ENCODE measurements at places on chromosomes 7 and 10.

DNA sequence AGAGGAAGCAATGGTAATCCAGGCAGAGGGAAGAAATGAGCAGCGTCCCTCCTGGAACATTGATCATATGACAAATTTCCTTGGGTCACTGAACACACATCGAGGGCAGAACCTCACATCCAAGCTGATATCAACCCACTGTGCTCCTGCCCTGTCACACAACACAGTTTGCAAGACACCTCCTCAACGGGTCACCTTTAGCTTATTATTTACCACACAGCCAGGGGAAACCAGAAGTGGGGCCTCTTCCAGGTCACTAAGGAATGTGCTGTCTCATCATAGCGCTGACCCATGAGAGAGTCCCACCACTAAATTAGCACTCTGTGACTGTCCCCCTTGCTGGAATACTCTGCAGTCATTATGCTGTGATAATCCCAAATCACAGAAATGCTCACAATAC lies 69.7 kb upstream of the PPP1R3C start:
- DNase-seq: no peak

- no peak for DNase-seq
Measured at GRCh38 chr7:22885797-22886261, 63.2 kb upstream of the TOMM7 start.

DNA sequence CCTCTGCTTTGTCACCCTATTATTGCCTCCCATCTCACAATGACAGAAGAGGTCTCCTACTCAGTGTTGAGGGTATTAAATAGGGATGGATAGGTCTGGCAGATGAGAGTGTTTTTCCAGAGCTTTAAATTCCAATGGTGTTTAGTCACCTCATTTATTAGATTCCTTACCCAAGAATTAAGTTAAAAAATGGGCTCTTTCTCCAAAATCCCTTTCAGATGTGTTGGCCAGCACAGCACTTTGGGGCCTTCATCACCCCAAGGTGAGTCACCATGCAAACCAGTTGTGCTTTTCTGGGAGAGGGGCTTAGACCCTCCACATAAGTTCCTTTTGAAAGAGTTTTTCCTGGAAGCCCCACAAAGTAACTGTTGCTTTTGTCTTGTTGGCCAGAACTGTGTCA lies 78.4 kb downstream of the CYP26A1 start:
- DNase-seq: no peak

DNA sequence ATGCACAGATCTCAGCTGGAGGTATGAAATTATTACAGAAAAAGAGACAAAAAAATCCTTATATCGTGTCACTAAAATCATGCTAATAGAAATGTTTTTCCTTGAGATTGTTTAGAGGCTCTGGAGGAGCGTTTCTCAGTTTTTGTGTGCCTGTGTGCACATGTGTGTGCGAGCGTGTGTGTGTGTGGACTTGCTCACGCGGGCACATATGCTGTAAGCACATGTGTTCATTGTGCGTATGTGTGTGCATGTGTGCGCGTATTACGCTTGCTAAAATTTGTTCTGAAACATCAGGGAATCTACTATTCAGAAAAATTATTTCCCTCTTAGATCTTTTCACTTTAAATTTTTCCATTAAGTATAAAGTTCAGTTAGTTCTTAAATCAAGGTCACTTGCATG lies 1111.2 kb downstream of the NRG3 start:
- DNase-seq: no peak

DNA sequence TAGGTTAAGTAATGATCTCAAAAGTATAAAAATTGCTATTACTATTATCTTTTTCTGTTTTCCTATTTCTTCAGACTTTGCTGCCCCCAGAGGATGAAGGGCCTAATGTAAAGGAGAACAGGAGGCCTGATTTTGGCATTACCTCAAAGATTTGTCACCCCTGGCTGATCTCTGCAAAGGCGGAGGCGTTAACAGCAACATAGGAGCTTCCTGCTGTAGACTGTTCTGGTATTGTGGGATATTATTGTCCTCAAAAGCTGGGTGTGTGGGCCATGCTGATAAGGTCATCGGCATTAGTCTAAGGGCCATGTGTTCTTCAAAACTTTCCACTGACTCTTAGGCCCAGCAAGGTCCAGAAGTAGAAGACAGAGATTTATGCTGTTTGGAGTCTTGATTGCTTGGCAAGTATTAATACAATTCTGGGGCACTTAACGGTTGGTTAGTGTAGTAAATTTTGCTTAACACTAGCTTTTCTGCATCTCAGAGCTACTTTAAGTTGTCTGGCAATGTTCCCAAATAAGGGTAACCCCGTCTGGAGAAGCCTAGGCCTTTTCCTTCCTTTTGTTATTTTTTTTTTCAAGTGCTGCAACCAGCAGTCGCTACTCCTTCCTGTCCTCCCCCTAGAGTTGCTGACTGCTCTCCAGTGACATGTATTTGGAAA lies 14.0 kb upstream of the ENTPD1 start:
- no peak for DNase-seq

- no peak for DNase-seq
Measured at GRCh38 chr10:45461034-45461433, 87.0 kb downstream of the ALOX5 start.

- no peak for DNase-seq
Measured at GRCh38 chr7:141189231-141189630, 115.4 kb downstream of the TMEM178B start.

DNA sequence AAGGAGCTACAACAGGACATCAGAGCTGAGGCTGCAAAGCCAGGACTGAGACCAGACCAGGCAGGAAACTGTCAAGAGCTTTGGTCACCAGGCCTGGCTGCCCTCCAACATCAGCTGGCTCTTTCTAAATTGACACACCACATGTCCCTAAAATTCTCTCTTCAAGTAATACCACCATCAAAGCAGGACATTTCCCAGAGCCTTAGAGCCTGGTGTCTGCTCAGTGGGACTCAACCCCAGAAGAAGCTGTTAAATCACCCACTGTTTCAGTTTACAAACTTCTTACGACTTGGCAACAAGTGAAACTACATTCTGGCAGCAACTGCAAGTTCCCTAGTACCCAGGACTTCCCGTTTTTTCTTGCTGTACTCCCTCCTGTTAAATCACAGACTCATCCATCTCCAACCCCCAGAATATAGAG lies 3.8 kb upstream of the IL6 start:
- no peak for DNase-seq

- no peak for DNase-seq
Measured at GRCh38 chr7:28442540-28443420, 30.5 kb downstream of the CREB5 start.

- no peak for DNase-seq
Measured at GRCh38 chr7:16691241-16691640, 45.3 kb downstream of the BZW2 start.

DNA sequence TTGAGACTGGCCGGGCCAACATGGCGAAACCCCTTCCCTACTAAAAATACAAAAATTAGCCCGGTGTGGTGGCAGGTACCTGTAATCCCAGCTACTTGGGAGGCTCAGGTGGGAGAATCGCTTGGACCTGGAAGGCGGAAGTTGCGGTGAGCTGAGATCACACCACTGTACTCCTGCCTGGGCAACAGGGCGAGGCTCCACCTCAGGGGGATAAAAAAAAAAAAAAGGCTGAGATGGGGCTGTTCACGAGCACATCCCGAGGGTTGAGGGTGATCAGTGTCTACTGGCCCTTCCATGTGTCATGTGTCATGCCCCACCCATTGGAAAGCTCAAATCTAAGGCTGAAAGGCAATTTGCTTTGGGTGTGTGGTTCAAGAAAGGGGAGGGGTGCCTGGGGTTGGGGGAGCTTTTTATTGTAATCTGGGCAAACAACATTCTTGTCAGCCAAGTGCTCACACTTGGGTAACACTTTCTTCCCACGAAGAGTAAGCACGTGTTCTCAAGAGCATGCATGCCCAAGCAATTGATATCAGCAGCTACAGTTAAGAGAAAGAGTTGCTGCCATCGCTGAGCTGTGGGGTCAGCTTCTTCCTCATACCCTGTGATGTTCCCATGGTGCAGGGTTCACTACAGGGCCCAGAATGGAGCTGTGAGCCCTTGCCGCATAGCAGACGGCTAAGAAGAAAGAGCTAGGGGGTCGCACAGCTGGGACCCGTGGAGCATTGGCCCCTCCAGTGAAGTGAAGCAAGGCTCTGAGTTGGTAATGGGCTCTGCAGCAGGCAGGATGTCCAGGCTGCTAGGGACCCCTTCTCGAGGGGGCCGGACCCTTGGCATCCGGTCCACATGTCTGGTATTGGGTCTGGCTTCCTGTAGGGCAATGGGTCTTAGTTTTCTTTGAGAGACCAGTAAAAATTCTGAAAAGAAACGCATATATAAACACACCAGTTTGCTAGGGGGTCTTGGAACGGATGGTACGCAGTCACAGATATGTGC lies 9.9 kb upstream of the ACSL5 start:
- no peak for DNase-seq

- DNase-seq: no peak
Measured at GRCh38 chr7:37311355-37311754, 137.3 kb downstream of the ELMO1 start.

GRCh38 chr10:47364366-47364765 lies 16.2 kb downstream of the RBP3 start:
- no peak for DNase-seq
